IPS DF 6.9 (cell line): ENCODE measurements at places on chromosomes 6 and 20.

DNA sequence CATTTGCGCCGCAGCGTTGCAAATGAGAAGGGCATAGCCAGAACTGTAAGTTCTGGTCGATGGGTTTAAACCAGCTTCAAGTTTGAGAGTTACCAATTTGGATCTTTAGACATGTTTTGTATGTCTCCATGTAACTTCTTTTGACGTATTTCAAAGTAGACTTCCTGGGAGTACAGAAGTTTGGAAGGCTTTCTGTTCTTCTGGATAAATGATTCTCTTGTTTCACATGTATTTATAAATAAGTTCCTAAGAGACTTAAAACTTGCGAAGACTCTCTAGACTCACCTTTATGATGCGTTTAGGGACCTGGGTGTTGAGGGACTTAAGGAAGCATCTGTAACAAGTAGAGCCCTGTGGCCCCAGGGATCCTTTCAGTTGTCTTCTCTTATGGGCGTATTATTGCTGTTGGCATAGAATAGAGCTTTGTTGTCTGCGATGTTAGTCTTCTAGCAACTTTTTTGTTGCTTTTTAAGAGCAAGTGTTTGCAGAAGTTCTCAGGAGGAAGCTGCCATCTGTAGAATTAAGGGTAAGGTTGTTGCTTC, 1.3 kb downstream of the CDYL start:
- H3K36me3 ChIP-seq: no peaks in the 10 kb centered on the region
- H3K27me3 ChIP-seq: peaks cover 12% of the 10 kb centered on the region
- no peak for DNase-seq
- H3K27ac ChIP-seq: no peak overlapping the region
- peaks cover 3% of the 10 kb centered on the region; the same call in 1 of the 2 replicates for H3K4me1 ChIP-seq

GRCh38 chr20:49787371-49788357, 25.0 kb upstream of the SLC9A8 start:
- no peaks in the 10 kb centered on the region for H3K36me3 ChIP-seq
- H3K4me1 ChIP-seq: no peaks in the 10 kb centered on the region
- no peak overlapping the region for H3K27ac ChIP-seq
- no peaks in the 10 kb centered on the region for H3K27me3 ChIP-seq

DNA sequence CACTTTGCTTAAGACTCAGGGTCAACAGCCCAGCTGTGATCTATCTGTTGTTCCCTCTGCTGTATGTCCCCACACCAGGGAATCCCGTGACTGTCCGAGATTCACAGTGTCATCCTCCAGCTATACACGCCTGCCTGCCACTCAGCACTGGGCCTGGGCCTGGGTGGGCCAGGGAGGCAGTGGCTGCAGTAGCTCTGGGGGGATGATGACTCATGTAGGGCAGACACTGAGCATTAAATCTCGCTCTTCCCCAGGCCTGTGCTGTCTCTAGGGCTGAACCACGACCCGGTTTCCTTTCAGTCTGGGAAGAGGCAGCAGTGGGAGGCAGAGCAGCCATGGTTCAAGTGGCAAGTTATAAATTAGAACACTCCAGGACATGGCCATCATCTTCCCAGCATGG, 173.9 kb downstream of the LRFN2 start:
- no peak overlapping the region for H3K4me3 ChIP-seq
- H3K27me3 ChIP-seq: no peaks in the 10 kb centered on the region
- no peak for DNase-seq
- peaks cover 2% of the 10 kb centered on the region; the same call in 1 of the 2 replicates for H3K4me1 ChIP-seq

- no peak overlapping the region for H3K4me3 ChIP-seq
- H3K4me1 ChIP-seq: no peaks in the 10 kb centered on the region; the same call in 1 of the 2 replicates
- H3K27me3 ChIP-seq: no peaks in the 10 kb centered on the region
- H3K36me3 ChIP-seq: no peaks in the 10 kb centered on the region
- no peak overlapping the region for H3K27ac ChIP-seq
- DNase-seq: no peak
Measured at GRCh38 chr20:62993856-62994494, 12.8 kb downstream of the BHLHE23 start.

- no peaks in the 10 kb centered on the region for H3K27me3 ChIP-seq
- DNase-seq: no peak
- no peak overlapping the region for H3K4me3 ChIP-seq
- no peaks in the 10 kb centered on the region for H3K4me1 ChIP-seq
Measured at GRCh38 chr6:104639668-104640067, 220.1 kb downstream of the HACE1 start.

DNA sequence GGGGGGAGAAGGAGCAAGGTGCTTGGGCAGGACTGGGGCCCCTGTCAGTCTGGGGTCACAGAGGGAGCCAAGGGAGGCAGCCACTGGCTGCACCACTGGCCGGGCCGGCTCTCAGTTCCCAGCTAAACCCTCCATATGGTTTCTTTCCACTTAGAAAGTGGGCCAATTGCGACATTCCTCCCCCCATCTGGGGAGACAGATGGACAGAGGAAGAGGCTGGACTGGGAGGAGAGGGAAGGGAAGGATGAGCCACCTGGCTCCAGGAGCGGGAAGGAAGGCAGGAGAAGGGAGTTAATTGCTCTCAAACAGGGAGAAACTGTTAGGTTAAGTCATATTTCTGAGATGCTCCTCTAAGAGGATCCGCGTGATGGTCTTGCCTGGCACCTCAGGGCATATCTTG, 82.2 kb downstream of the GRM4 start:
- no peaks in the 10 kb centered on the region for H3K36me3 ChIP-seq
- H3K27me3 ChIP-seq: no peaks in the 10 kb centered on the region
- no peak overlapping the region for H3K27ac ChIP-seq
- no peak overlapping the region for H3K4me3 ChIP-seq

DNA sequence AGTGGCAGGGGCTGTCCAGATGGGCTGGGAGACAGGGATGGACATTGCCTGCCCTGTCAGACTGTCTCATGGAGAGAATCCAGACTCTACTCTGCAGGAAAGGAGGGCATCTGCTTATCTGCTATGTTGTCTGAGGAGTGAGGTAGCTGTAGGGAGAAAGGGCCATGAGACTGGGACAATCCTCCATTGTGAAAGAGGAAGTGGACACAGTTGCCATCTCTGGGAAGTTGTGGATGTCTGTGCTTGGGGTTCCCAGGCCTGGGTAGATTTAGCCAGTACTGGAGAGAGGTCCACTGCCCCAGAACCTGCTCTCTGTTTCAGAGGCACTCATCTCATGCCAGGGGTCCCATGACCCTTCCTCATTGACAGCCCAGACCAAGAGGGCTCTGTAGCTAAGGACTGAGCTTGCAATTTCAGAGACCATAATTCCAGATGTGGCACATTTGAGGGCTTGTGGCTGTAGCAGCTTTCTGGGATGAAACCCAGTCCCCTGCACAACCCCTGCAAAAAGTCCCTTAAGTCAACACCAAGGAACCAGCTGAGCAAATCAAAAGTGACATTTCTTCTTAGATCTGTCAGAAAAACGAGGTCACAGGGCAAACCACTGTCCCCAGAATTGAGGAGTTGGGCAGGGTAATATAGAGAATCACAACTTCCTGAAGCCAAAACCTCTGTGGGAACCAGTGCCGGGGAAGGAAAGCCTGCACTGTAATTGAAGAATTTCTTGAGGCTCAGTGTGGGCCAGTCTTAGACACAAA, 4.1 kb upstream of the SIRPG start:
- no peaks in the 10 kb centered on the region for H3K36me3 ChIP-seq
- no peaks in the 10 kb centered on the region for H3K4me1 ChIP-seq
- H3K27ac ChIP-seq: no peak overlapping the region
- H3K4me3 ChIP-seq: no peak overlapping the region
- no peaks in the 10 kb centered on the region for H3K27me3 ChIP-seq

GRCh38 chr6:35160642-35161041, 19.5 kb upstream of the TCP11 start:
- no peak for DNase-seq
- H3K27me3 ChIP-seq: no peaks in the 10 kb centered on the region
- no peak overlapping the region for H3K4me3 ChIP-seq
- no peaks in the 10 kb centered on the region for H3K36me3 ChIP-seq

DNA sequence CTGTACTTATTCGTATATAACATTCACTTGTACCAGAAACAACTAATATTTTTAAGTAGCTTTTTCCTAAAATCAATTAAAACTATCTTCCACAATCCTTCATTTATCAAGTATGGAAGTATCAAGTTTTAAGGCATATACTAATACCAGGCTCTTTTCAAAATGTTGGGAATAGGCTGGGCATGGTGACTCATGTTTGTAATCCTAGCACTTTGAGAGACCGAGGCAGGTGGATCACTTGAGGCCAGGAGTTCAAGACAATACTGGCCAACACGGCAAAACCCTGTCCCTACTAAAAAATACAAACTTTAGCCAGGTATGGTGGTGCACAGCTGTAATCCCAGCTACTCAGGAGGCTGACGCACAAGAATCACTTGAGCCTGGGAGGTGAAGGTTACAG, 25.7 kb upstream of the PLN start:
- H3K4me1 ChIP-seq: 0 out of 2 replicates have a peak, but pooled peaks cover 2% of the 10 kb centered on the region
- H3K27me3 ChIP-seq: no peaks in the 10 kb centered on the region
- H3K4me3 ChIP-seq: no peak overlapping the region
- H3K27ac ChIP-seq: no peak overlapping the region
- DNase-seq: no peak

- no peaks in the 10 kb centered on the region for H3K27me3 ChIP-seq
- H3K4me3 ChIP-seq: no peak overlapping the region
- H3K4me1 ChIP-seq: no peaks in the 10 kb centered on the region
- no peak for DNase-seq
Measured at GRCh38 chr6:66838764-66839163, 1131.7 kb upstream of the EYS start.
